Stimulated activated naive CD4-positive, alpha-beta T cell treated with Interleukin-2 at 50 U/mL for 16 hours (primary cell): ENCODE measurements at places on chromosomes 13 and 19.

DNA sequence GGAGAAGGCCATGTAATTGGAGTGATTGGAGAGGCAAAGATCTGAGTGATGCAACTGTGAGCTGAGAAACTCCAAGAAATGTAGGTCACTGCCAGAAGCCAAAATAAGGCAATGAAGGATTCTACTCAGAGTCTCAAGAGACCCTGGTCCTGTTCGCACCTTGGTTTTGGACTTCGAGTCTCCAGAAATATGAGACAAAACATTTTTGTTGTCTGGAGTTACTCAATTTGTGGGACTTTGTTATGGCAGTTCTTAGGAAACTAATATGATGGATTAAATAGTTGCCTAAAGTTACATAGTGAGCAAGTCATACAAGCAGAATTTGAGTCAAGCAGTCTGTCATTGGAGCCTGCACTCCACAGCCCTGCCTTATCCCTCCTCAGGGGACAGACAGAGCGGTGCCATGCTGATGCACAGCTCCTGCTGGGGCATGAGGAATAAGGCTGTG, 104.2 kb downstream of the ITGBL1 start:
- DNase-seq, result no peak

GRCh38 chr13:30204564-30204963, 102.8 kb downstream of the KATNAL1 start:
- DNase-seq, result no peak

DNA sequence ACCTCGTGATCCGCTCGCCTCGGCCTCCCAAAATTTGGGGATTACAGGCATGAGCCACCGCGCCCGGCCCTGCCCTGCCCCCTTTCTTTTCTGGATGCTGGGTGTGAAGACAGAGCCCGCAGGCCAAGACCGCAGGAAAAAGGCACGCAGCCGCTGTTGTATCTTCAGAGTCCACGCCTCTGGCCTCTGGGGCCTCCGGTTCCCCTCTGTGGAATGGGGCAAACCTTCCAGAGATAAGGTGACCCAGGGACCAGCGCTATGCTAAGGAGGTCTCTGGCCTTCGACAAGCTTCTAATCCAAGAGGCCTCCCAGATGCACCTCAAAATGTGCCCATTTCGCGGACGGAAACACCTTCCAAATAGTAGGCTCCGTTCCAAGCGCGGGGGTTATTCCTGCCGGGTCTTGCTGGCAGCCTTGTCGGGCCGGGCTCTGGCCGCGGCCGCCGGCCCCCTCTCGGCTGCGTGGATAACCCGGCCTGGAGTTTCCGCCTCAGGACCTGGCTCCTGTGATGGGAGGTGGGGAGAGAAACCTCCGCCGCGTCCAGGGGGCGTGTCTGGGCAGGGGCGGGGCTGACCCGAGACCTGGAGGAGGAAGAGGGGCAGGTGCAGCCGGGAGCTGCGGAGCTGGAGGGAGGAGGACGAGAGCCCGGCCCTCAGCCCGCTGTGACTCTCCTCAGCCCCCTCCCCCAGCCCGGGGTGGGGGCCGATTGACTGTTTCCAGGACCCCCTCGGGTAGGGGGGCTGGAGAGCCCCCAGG, 13.1 kb downstream of the TJP3 start:
- DNase-seq, result peak; percentile 92

GRCh38 chr13:94607939-94608338, 6.3 kb downstream of the GPR180 start:
- no peak for DNase-seq

GRCh38 chr13:27933580-27934328, 14.0 kb downstream of the PDX1 start:
- no peak for DNase-seq

DNA sequence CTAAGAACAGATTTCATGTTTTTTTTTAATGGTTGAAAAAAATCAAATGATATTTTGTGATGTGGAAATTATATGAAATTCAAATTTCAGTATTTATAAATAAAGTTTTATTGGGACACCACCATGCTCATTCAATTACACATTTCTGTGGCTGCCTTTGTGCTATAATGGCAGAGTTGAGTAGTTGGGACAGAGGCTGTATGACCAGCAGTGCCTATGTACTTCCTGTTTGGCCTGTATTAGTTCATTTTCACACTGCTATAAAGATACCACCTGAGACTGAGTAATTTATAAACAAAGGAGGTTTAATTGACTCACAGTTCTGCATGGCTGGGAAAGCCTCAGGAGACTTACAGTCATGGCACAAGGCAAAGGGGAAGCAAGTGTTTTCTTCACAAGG, 33.6 kb downstream of the AKAP11 start:
- no peak for DNase-seq

GRCh38 chr13:21709697-21710096, 38.8 kb downstream of the FGF9 start:
- DNase-seq, result no peak

DNA sequence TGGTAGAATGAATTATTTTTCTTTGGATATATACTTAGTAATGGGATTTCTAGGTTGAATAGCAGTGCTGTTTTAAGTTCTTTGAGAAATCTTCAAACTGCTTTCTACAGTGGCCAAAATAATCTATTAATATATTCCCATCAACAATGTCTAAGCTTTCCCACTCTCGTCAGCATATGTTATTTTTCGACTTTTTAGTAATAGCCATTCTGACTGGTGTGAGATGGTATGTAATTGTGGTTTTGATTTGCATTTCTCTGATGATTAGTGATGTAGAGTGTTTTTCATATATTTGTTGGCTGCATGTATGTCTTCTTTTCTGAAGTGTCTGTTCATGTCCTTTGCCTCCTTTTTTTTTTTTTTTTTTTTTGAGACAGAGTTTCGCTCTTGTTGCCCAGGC, 90.2 kb upstream of the CSNK1A1L start:
- DNase-seq, result no peak

- no peak for DNase-seq
Measured at GRCh38 chr19:14528419-14529253, 758 bp upstream of the TECR start.

DNA sequence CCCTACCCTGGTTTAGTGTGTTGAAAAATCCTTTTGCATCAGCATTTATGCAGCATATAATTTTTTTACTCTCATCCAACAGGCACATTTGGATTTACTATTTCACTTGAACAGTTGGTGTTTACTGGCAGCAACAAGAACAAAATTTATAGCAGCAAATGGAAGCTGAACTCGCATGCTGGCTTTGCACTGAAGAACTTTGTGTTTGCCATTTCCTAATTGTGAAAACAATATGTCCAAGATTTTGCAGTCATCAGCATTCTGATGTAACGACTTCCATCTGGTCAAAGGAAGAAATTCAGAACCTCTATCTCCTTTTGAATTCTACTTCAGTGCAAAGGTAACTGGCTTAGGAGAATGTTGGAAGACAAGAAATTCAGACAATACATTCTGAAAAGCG, 131.0 kb downstream of the DLEU7 start:
- DNase-seq, result no peak

DNA sequence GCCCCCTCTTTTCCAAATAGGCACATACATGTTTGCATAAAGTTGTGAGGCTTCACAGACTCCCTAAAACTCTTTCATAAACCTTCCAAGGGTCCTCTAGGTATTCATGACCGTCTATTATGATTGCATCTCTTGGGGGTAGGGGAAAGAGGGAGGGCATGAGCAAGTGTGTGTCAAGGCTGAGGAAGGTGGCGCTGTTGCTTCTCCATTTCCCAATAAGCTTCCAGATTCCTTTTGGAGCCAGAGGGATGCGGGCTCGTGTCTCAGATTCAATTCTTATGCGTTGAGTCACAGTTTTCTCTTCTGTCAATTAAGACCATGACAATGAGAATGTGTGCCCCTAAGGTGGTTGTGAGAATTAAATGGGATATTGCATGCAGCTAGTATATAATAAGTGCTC, 51.0 kb upstream of the CYP2A7 start:
- no peak for DNase-seq
